ENCODE measurements at places on chromosomes 2 and 18. TPM values are rescaled to one million over a fixed set of nuclear protein-coding genes. Genes with fewer than 3 reads are reported as not detected.

DNA sequence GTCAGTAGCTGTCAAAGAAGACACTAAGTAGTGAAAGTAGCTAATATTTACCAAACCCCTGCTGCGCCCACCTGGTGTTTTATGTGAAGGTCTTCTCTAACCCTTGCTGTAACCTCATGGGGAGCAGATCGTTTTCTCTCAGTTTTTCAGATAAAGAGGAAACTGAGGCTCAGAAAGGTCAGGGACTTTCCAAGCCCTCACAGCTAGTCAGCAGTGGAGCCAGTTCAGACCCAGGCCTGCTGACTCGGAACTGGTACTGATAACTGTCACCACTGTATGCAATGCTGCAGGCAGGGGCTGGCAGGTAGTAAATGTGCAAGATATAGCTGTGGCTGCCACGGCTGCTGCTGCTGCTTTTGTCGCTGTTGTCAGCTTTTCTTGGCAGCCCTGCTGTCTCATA lies 69.1 kb downstream of the LRRFIP1 start:
- H3K4me1 ChIP-seq: peaks cover 76% of the 10 kb centered on the region
- no peak overlapping the region for H3K4me3 ChIP-seq

GRCh38 chr18:78994531-78994930 lies 14.9 kb downstream of the SALL3 start:
- no peak overlapping the region for H3K27ac ChIP-seq
- DNase-seq: no peak
- H3K27me3 ChIP-seq: no peaks in the 10 kb centered on the region

- no peak overlapping the region for H3K4me3 ChIP-seq
- no peaks in the 10 kb centered on the region for H3K36me3 ChIP-seq
- H3K27me3 ChIP-seq: no peaks in the 10 kb centered on the region
These were observed 26.1 kb upstream of the PPP1R1C start for GRCh38 chr2:181959508-181959907.

DNA sequence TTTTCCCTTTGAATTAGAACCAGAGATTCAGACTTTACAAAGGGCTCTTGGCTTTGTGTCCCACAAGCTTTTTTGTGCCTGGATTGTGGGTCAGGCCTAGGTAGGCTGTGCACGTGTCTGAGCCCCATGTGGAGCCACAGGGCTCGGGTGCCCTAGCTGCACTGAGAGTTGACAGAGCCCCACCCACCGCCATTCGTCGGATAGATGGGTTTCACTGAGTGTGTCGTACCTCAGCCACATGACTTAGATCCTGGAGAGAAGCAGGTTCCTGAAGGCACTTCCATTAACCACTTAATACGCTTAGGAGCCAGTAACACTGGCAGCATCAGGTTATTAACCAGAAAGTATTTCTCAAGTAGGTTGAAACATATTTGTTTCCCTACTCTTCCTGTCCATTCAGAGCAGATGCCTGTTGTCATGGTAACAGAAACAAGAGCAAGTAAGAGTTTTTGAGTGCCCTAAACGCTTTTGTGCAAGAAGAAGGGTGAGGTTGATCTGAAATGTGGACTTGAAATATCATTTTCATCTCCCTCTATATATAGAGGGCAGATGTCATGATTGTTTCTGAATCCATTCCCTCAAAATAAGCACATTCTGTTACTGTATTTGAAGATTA lies 30.0 kb downstream of the ADCYAP1 start:
- no peak for DNase-seq
- H3K4me3 ChIP-seq: no peak overlapping the region
- no peaks in the 10 kb centered on the region for H3K4me1 ChIP-seq
- H3K27me3 ChIP-seq: no peaks in the 10 kb centered on the region
- no peak overlapping the region for H3K27ac ChIP-seq

GRCh38 chr18:37266290-37266689 lies 299.3 kb downstream of the CELF4 start:
- no peaks in the 10 kb centered on the region for H3K36me3 ChIP-seq
- DNase-seq: no peak
- peaks cover 16% of the 10 kb centered on the region for H3K27me3 ChIP-seq
- H3K4me3 ChIP-seq: no peak overlapping the region
- no peak overlapping the region for H3K27ac ChIP-seq

GRCh38 chr2:139123795-139124194 lies 343.6 kb upstream of the NXPH2 start:
- H3K27ac ChIP-seq: no peak overlapping the region
- no peaks in the 10 kb centered on the region for H3K4me1 ChIP-seq
- H3K4me3 ChIP-seq: no peak overlapping the region
- DNase-seq: no peak
- no peaks in the 10 kb centered on the region for H3K27me3 ChIP-seq

GRCh38 chr2:98552499-98553179 lies 55.7 kb downstream of the COA5 start:
- H3K27me3 ChIP-seq: no peaks in the 10 kb centered on the region
- H3K4me1 ChIP-seq: no peaks in the 10 kb centered on the region
- H3K4me3 ChIP-seq: no peak overlapping the region
- no peak overlapping the region for H3K27ac ChIP-seq
- DNase-seq: no peak

DNA sequence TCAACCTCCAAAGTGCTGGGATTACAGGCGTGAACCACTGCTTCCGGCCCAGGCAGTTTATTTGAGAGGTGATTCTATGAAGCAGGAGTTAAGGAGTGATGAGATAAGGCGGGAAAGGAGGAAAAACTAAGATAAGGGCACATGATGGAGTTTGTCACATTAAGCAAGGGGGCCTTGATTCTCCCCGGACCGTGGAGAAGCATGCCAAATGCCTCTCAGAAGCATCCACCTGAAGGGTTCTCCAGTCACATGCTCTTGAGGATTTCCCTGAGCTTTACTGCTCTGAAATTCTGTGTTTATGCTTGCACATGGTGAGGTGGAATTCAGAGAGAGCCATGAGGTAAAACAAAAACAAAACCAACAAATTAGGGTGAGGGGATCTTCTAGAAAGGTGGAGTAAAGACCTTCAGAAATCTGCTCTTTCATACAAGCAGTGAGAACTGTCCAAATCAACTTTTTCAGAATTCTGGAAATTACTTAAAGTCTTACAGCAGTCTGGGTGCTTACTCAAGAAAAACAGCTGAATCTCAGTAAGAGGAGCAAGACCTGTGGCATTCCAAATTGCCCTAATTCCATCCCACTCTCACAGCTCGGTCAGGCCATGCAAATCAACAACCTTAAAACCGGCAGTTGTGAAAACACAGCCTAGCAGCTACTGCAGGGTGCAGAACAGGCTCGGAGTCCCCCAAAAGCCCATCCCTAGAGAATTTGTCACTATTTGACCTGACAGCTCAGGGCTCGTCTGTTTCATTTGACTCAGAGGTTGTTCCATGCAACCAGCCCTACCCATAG lies 69.1 kb upstream of the CTLA4 start:
- H3K36me3 ChIP-seq: no peaks in the 10 kb centered on the region
- H3K27ac ChIP-seq: no peak overlapping the region
- H3K27me3 ChIP-seq: no peaks in the 10 kb centered on the region
- no peak overlapping the region for H3K4me3 ChIP-seq
- DNase-seq: no peak

DNA sequence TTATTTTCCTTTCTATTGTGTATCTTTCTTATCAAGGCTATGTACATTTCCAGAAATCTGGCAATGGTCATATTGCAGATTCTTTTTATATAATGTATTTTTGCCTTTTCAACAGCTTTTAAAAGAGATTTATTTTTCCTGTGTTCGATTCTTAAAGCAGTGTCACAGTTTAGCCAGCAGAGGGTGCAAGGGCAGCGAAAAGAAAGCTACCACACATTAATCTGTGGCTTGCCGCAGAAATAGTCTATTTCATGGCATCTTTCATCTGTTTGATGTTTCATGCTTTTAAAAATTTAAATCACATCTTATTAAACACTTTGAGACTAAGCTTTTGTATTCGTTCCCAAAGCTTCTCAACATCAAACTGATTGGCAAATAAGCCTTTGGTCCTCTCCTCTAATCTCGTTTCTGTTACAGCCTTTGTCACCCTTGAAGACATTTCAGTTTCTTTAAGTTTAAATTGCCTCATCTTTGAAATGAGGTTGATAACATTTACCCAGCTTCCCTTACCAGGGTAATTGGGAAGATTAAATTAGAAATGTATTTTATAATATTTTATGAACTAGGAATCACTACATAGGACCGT lies 73.3 kb downstream of the PIK3C3 start:
- no peak for DNase-seq
- no peak overlapping the region for H3K4me3 ChIP-seq
- no peak overlapping the region for H3K27ac ChIP-seq
- H3K4me1 ChIP-seq: no peaks in the 10 kb centered on the region
- H3K27me3 ChIP-seq: no peaks in the 10 kb centered on the region

DNA sequence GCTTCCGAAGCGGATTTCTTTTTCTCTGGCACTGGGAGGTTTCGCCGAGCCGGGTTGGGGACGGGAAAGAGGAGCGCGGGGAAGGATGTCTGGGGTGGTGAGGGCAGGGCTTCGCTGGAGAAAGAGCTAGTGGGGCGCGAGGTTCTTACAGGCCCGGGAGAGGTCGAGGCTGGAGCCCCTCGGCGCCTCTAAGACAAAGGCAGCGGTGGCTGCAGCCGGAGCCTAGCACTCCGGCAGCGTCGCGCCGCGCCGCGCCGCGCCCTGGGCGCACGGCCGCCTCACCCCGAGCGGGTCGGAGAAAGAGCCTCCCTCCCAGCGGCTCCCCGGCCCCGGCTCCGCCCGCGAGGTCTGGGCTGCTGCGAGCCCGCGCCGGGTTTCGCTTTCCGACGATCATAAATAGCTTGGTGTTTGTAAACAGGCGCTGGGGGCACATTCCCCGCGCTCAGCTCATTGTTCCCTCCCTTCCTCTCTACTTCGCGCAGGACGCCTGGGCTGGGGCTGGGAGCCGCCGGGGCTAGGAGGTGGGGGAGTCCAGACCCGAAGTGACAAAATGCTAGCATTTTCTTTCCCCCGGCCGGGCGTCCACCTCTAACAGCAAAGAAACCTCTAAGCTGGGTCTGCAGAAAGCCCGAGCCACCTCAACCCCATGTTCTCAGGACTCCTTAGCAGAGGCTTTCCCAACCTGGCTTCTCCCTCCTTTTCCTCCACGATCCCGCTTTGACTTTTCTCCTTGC lies 813 bp upstream of the MEIS1 start:
- no peaks in the 10 kb centered on the region for H3K27me3 ChIP-seq
- no peaks in the 10 kb centered on the region for H3K36me3 ChIP-seq

GRCh38 chr2:242038928-242039341 lies 169.4 kb downstream of the RTP5 start:
- H3K4me3 ChIP-seq: no peak overlapping the region
- H3K27me3 ChIP-seq: peaks cover 15% of the 10 kb centered on the region
- no peak for DNase-seq
- no peak overlapping the region for H3K27ac ChIP-seq

- H3K4me1 ChIP-seq: peaks cover 19% of the 10 kb centered on the region
- no peaks in the 10 kb centered on the region for H3K36me3 ChIP-seq
- H3K4me3 ChIP-seq: no peak overlapping the region
These were observed 236.5 kb downstream of the HAUS1 start for GRCh38 chr18:46340716-46341115.

DNA sequence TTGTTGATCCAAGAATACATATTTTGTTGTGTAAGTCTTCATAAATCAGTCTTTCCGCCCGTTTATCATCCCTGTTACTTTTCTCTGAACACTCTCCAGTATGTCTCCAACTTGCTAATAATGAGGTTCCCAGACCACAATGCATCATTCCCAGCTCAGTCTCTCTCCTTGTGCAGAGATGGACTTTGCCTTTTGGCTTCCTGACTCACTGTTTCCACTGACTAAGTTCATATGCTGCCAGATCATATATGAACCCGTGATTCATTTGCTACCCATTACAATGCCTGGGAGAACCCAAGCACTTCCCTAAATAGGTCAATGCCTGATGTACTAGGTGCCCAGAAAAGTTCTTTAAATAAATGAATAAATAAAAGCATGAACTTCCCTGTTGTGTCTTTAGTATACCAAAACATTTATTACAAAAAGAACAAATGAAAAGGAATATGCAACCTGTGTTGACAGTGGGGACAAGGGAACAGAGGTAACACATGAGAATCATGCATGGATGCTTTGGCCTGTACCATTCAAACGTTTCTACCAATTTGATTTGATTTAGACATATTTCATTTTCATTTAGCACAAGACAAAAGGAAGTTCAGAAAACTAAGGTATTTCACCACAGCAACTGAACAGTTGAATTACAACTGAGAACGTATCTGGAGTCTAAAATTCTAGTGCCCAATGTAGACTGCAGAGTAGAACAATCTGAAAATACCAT lies 215.4 kb upstream of the HNRNPA3 start:
- no peak for DNase-seq
- H3K27ac ChIP-seq: no peak overlapping the region
- H3K4me1 ChIP-seq: no peaks in the 10 kb centered on the region
- H3K36me3 ChIP-seq: no peaks in the 10 kb centered on the region
- no peak overlapping the region for H3K4me3 ChIP-seq

DNA sequence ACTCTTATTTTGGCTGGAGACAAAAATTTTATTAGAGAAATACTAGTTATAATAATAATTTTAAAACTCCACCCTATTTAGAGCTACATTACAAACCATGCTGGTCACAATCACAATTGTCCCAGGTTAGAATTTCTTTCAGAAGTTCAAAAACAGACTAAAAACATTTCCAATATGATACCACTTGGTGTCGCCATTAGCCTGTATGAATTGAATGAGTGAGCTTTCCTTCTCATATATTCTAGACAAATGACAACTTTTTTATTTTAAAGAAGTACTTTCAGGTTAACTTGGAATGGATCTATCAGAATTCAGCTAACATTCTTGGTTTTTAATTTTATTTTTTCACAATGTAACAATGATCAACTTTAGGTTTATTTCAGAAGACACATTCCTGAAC lies 48.0 kb downstream of the SERPINB8 start:
- no peak for DNase-seq
- H3K27me3 ChIP-seq: no peaks in the 10 kb centered on the region
- H3K36me3 ChIP-seq: no peaks in the 10 kb centered on the region
- no peak overlapping the region for H3K4me3 ChIP-seq

DNA sequence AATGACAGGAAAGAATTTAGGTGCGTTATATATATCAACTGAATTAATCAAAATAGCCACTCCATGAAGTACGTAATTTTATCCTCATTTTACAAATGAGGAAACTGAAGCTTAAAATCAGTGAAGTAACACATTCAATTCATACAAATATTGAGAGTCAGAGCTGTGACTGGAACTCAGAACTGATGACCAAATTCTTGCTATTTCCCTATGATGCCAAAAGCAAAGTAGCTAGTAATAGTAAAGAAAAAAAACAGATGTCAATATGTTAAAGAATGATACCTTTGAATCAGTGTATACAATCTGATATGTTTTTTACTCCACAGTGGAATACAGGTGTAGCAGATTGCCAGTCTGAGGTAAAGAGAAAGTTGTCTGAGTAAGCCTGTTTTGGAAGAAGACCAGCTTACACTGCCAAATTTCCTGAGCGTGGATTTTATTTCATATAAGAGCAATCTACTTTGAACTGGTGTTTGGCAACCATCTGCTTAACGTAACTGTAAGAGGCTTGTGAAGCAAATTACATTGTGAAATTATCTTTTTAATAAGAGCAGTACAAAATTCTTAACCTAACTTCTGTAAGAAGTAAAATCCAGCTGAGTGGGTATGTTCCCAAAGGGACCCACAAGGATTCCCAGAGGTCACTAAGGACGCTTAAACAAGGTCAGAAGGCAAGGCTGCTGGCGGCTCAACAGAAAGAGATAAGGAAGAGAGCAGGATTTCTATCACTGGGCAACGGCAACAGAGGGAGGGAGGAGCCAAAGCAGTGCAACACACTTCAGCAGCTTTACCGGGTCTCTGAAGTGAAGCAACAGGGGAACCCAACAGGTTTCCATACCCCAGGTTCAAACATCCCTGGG lies 85.6 kb downstream of the IKZF2 start:
- H3K4me3 ChIP-seq: no peak overlapping the region
- peaks cover 13% of the 10 kb centered on the region for H3K4me1 ChIP-seq
- DNase-seq: no peak
- peak overlapping the region; percentile 28 for H3K27ac ChIP-seq
- H3K27me3 ChIP-seq: no peaks in the 10 kb centered on the region

GULP1 gene
- total RNA-seq: 55.9 TPM

TXNDC2 gene
- total RNA-seq: not detected

MAIP1 gene
- total RNA-seq: 17.9 TPM

TNS1 gene
- total RNA-seq: 1,607 TPM

TMEM198 gene
- total RNA-seq: 0.71 TPM

RUFY4 gene
- total RNA-seq: 0.16 TPM
